ENCODE measurements at places on chromosomes 1 and 21. TPM values are rescaled to one million over a fixed set of nuclear protein-coding genes. Genes with fewer than 3 reads are reported as not detected.

Gene SLAMF9
- total RNA-seq, result not detected

Gene MR1
- 27.6 TPM for total RNA-seq

Gene OR2L3
- total RNA-seq, result not detected

Gene DNALI1
- total RNA-seq, result 5.5 TPM

Gene TMIGD3
- total RNA-seq, result not detected

Gene ADCY10
- 0.15 TPM for total RNA-seq

Gene CIART
- total RNA-seq, result 1.6 TPM

Gene PLA2G2D
- not detected for total RNA-seq

Gene ILDR2
- under 0.01 TPM for total RNA-seq

Gene LENEP
- not detected for total RNA-seq

Gene CCDC185
- total RNA-seq, result 0.17 TPM

Gene MCL1
- 190 TPM for total RNA-seq

Measured in smooth muscle cell of trachea (primary cell).